ENCODE measurements at places on chromosomes 5 and 9. TPM values are rescaled to one million over a fixed set of nuclear protein-coding genes. Genes with fewer than 3 reads are reported as not detected.
A peak's percentile ranks its signal among the peaks of the same experiment; 100 is the strongest.

DNA sequence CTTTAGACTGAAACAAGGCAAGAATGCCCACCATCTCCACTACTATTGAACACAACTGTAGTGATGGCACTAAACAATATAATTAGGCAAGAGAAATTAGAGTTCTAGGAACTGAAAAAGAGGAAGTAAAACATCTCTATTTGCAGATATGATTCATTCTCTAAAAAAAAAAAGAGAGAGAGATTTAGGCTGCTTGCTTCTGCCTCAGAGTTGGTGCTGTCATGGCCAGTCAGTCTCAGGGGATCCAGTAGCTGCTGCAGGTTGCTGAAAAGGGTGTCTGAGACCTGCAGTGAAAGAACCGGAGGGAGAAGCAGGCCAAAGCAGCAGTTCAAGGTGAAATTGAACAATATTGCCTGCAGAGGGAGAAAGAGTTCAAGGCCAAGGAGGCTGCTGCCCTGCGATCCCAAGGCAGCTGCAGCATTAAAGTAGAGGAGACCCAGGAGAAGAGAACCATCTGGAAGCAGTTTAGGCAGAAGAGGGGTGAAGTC, 72.5 kb downstream of the AP3B1 start:
- H3K4me3 ChIP-seq = no peak overlapping the region
- peak; percentile 66 for DNase-seq
- H3K27ac ChIP-seq = no peak overlapping the region

Gene TMEM215
- total RNA-seq = not detected

DNA sequence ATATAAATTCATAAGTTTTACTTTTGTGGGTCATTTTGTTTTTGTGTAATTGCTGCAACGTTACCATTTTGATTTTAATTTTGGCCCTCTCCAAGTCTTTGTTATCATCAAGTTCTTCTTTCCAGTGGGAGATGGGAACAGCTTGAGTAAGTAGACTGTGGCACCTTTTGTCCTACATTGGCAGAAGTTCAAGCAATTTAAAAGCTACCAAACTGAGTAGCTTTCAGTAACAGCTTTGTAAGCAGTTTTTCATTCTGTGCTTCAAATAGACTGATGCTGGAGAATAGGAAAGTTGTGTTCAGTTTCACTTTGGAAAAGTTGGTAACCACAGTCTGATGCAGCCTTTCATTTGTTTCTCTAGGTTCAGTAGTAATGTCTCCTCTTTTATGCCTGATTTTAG, 47.8 kb upstream of the TMED7 start:
- H3K27ac ChIP-seq = no peak overlapping the region
- H3K4me3 ChIP-seq = no peak overlapping the region
- no peaks in the 10 kb centered on the region for H3K36me3 ChIP-seq
- no peaks in the 10 kb centered on the region for H3K4me1 ChIP-seq
- H3K27me3 ChIP-seq = no peaks in the 10 kb centered on the region

Gene ALDH7A1
- total RNA-seq = 25.7 TPM
